ENCODE measurements at places on chromosomes 16 and 17.

GRCh38 chr17:55692276-55692675 is 30.4 kb downstream of the TMEM100 start:
- DNase-seq = no peak

DNA sequence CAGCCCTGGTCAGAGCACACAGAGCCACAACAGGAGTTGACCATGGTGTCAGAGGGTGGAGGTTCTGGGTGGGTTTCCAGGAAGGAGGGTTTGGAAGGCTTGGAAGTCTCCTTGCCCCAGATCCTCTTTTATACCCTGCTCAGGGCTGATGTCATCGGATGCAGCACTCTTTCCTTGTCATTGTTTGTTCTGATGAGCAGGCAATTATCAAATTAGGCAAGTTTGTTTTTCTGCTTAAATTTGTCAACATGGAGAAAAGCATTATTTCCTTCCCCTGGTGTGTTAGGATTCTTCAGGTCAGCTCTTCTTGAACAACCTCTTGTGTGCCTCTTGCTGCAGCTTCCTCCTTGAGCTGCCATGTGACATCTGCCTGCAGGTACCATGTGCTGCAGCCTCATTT is at the start of gene KRTAP4-4:
Gene KRTAP4-4, minus strand, starts transcription at position 101 of the 400 bp plus-strand sequence. Its CDS starts 57 bp downstream, at position 44.
- no peak for DNase-seq

DNA sequence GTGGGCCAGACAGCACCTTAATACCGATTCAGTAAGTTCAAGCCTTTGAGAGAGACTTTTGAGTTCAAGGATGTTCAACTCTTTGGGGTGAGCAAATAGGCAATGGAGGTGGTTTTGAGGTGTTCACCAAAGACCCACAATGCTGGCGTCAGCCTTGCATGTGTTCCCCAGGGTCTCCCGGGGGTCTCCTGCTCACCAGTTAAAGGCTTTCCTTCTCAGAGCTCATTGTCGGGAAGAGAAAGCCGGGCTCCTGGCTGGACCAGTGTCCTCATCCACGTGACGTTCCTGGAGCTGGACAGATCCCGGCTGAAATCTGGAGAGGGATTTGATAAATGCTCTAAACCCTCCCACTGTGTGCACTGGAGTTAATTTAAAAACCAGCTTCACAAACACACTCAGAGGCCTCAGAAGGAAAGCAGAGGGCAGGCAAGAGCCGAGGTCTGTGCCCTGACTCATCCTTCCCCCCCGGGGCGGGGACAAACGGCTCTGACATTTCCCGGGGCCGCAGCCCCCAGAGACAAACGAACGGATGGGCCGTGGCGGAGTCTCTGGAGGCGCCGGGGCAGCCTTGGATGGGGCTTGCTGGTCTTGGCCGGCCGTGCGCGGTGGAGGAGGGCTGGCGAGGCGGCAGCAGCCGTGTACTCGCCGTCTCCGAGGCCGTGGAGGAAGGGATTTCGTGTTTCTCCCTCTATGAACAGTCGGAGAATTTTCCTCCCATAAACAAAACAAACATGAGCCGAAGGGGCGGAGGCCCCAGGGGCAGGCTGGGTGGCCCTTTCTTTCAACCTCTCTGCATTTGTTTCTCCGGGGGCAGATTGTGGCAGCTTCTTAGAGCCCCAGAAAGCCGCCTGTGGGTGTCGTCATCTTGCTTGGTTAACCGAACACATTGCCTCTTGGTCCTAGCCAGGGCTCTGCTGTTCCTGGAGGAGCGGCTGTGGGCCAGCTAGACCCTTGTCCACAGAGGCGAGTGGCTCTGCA is 94.2 kb downstream of the NTN1 start:
- peak; percentile 1 for DNase-seq

DNA sequence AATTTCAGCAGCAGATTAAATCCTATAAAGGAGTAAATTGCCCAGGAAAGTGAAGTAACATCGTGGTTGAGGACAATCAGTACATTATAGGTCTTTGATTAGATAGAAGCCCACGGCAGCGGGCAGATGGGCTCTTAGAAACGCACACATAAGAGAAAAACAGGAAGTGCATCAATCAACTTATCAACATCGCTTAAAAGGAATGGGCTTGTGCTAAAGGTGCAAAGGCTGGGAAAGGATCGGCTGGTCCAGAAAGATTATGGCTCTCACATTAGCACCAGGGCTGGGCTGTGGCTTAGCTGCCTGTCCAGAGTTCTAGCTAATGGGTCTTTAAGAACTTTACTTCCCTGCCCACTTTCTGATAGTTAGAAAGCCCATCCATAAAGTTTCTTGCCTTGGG is 292.0 kb upstream of the TNRC6C start:
- DNase-seq = no peak

DNA sequence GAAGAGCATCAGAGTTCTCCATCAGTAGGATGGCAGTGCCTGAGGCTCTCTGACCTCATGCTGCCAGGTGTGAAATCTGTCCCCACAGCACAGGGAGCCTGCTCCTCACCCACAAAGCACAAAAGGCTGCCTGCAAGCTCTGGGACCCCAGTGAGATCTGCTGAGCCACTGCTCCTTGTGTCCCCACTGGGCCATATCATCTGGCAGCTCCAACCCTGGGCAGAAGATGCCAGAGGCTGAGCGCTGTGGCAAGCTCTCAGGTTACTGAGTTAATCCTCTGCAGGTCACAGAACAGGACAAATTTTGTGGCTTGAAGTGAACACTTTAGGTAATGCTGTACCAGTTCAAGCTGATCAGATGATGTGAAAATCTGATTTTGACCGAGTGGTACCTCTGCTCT is 26.7 kb upstream of the ERN1 start:
- DNase-seq = no peak

GRCh38 chr17:75895370-75896155 is 1.2 kb downstream of the TRIM65 start:
- no peak for DNase-seq

DNA sequence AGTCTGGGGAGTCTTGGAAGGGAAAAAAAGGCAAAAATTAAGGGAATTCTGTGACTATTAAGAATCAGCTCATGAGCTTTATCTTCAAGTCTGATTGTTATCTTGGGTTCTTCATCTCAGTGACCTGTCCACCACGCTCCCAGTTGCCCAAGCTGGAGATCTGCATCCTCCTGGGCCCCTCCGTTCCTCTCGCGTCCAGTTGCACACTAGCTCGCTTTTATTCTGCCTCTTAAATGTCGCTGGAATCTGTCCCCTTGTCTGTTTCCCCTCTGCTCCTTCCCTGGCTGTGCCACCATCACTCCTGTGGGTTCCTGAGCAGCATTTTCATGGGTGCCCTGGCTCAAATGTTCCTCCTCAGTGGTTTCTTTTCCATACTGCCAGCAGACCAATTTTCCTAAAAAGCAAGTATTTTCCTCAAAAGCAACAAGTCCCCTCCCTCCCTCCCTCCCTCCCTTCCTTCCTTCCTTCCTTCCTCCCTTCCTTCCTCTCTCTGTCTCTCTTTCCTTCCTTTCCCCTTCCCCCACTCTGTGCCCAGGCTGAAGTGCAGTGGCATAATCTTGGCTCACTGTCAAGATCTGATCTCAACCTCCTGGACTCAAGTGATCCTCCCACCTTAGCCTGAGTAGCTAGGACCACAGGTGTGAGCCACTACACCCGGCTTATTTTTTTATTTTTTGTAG is 1.4 kb downstream of the ENDOV start:
- no peak for DNase-seq

DNA sequence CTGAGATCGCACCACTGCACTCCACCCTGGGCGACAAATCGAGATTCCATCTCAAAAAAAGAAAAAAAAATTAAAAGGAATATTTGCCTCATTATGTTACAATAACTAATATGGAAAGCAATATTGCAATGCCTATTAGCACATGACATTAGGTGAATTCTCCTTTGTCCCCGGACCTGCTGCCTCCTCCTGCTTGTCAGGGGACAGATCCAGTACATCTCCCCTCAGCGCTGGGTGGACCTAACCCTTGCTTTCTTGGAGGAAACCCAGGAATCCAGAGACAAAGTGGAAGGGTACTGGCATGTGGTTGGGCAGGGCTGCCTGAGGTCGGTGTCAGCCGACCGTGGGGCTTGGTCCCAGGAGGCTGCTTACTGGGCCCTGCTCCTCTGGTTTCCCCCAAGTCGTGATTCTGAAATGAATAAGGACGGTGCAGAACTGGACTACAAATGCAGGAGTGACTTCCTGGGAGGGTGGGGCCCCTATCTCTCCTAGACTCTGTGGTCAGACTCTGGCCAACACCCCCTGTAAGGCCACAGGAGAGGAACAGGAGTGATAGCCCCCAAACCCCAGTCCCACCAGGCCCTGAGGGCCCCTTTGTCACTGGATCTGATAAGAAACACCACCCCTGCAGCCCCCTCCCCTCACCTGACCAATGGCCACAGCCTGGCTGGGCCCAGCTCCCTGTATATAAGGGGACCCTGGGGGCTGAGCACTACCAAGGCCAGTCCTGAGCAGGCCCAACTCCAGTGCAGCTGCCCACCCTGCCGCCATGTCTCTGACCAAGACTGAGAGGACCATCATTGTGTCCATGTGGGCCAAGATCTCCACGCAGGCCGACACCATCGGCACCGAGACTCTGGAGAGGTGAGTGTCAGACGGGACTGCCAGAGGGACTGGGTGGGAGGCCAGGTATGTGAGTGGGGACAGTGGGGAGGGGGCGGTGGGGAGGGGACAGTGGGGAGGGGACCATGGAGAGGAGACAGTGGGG is at the start of gene HBZ:
Gene HBZ, plus strand, starts transcription at position 504 of the 988 bp plus-strand sequence. Its CDS starts 266 bp downstream, at position 770.
- no peak for DNase-seq

GRCh38 chr16:85316321-85316919 is 204.1 kb upstream of the CIBAR2 start:
- DNase-seq = no peak

DNA sequence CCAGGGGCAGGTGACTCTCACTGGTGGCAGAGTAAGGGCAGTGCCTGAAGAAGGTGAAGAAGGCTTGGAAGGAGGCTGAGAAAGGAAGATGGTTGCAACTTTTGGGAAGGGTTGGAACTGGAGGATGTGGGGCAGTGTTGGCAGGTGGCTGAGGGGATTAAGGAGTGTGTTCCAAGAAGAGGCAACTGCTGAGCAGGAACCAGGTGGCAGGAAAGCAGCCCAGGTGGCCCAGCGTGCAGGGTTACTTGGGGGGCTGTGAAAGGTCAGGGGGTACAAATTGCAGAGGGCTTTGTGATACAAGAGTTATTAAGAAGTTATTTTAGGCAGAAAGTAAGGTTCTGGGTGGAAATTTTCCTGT is 28.6 kb downstream of the WSCD1 start:
- DNase-seq = no peak

DNA sequence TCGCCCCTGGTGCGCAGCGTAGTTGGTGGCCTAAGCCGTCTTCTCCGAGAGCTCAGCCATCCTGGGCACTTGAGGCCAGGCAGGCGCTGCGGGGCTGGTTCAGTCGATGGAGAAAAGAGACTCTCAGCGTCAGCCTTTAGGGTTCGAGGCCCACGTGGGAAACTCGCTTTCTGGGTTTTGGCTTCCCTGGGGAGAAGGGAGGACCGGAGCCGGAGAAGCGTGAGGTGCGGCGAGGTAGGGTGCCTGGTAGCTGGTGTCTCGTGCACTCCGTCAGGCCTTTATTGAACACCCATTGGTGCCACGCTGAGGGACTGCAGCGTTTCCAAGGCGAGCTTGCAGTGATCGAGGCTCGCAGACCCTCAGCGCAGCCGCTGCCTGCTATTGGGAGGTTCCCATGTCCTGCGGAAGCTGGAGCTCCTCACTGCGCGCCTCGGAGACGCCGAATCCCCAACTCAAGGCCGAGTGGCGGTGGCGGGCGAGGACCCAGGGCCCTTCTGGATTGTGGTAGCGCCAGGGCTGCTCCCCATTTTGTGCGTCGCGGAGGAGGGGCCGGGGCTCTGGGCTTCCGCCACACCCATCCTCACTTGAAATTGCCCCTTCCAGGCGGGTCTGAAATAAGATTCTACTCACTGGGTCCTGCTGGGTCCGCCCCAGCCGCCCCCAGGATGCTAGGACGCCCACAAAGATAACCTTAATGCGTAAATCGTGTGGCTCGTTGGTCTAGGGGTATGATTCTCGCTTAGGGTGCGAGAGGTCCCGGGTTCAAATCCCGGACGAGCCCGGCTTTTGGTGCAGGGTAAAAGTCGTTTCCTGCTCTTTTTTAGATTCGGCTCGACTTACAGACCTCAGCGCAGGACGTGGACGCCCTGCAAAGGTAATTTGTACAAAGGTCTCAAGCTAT is 1.2 kb downstream of the OR1F1 start:
- DNase-seq = no peak

DNA sequence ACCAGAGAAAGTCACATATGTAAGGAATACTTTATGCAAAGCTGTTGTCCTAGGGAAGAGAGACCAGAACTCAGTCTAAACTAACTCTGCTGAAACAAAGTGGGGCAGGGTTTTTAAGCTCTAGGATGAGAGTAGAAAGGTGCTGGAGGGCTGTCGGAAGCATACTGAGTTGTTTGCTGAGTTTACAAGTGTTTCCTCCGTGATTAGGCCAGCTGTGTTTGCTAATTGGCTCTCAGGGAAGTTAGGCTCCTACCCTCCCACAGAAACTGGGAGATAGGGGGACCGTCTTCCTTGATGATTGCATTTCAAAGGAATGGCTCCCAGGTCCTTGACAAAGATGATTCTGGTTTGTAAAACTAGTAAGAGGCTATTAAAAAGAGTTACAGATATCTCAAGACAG is 24.4 kb upstream of the CRYM start:
- DNase-seq = no peak

DNA sequence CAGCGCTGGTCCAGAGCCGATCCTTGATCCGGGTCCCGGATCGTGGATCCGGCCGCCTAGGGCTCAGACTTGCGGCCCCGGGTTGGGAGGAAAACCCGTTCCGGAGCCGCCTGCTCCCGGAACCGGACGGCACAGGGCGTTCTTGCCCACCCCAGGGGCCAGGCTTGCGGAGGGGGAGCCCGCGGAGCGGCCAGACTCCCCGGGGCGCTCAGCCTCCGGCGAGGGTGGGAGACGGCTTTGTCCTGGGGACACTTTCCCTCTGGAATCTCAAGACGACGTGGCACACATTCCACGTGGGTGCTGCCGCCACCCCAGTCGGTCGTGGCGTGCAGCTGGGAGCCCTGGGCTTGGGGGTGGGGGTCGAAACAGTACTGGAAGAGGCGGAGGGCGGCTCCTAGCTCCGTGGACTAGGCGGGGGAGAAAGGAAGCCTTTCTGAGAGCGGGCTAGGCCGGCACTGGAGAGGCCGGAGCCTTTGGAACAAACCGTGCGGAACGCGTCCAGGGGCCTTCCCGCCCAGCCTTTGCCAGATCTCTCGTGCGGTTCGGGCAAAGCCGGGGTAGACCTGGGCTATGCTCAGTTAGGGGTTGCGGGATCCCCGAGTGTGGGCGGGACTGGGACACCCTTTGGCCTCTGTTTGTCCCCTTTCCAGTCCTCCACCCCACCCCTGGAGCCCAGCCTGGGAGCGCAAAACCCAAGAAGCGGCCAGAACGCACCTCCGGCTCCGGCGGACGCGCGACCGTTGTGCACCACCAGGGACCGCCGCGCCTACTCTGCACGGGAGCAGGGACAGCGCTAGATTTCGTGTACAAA is 26.5 kb downstream of the SREBF1 start:
- DNase-seq = no peak

All from CD4-positive, alpha-beta memory T cell (primary cell).